ENCODE measurements at places on chromosomes 7 and 10.

- no peak for DNase-seq
Measured at GRCh38 chr10:36721871-36722270, 403.5 kb upstream of the ANKRD30A start.

DNA sequence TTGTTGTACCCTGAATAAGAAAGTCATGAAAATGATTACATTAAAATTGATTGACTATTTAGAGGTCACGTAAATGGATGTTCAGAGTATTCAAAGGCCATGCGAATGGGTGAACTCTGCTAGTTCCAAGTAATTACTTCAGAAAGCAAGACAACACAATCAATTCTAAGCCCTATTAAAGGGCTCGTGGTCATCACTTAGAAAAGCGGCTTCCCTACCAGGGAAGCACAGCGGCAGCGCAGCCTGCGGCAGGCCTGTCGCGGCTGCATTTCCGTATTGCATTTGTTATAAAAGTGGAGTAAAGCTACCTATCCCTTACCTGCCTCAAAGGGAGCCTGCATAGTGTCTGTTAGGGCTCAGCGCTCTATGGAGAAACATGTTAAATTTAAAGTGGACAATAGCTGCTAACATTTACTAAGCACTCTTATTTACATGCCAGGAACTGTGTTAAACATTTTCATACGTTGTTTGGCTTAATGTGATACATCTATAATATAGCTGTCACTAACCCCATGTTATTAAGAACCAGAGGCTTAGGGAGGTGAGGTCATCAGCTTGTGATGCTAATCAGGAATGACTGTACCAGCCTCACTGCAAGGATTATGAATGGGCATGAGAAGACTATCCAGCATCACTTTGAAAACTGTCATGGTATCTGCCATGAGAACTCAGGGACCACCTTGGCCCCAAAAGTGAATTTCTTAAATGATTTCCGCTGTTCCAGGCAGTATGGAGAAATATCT lies 187.5 kb downstream of the CELF2 start:
- DNase-seq: no peak

GRCh38 chr10:73655990-73656298 lies at the start of gene SYNPO2L:
TSS of gene SYNPO2L (minus strand) at chr10:73656029. CDS start at chr10:73655922, 107 bp downstream.
- DNase-seq: no peak

DNA sequence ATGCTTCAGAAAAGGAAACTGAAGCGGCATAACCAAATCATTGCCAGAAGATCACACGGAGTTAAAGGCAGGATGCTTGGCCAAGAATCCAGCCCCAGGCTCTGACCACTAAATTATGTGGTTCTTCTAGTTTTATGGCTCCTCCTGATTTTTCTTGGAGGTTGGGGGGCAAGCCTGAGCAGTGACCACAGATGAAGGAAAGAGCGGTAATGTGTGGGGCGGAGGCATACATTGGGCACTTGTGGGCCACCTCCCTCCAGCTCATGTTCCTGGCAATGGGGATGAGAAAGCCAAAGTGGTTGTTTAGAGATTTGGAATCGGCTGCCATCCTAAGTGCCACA lies 3.2 kb downstream of the TRPV6 start:
- no peak for DNase-seq

- DNase-seq: no peak
Measured at GRCh38 chr10:124648738-124649137, 95.4 kb downstream of the FAM53B start.

GRCh38 chr10:130231251-130231741 lies 95.1 kb downstream of the GLRX3 start:
- DNase-seq: no peak

DNA sequence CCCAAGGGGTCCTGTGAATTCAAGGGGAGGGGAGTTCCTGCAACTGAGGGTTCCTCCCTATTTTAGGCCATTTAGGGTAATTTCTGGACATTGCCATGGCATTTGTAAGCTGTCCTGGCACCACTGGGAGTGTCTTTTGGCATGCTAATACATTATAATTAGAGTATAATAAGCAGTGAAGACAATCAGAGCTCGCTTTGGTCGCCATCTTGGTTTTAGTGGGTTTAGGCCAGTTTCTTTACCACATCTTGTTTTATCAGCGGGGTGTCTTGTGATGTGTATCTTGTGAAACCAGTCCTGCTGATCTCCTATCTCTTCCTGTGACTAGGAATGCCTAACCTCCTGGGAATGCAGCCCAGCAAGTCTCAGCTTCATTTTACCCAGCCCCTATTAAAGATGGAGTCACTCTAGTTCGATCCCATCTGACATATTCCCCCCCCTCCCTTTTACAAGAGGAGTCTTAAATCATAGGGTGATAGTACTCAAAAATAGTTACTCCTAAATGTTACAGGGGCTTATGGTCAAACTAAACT lies 43.2 kb downstream of the SVOPL start:
- no peak for DNase-seq
